Stimulated activated CD4-positive, alpha-beta T cell treated with anti-CD3 and anti-CD28 coated beads, Interleukin-15, amount 100 ng/mL, for 1 hour (primary cell): ENCODE measurements at places on chromosomes 1 and 21.

- DNase-seq: no peak
Observed at GRCh38 chr1:232591344-232591743, 38.6 kb downstream of the SIPA1L2 start.

DNA sequence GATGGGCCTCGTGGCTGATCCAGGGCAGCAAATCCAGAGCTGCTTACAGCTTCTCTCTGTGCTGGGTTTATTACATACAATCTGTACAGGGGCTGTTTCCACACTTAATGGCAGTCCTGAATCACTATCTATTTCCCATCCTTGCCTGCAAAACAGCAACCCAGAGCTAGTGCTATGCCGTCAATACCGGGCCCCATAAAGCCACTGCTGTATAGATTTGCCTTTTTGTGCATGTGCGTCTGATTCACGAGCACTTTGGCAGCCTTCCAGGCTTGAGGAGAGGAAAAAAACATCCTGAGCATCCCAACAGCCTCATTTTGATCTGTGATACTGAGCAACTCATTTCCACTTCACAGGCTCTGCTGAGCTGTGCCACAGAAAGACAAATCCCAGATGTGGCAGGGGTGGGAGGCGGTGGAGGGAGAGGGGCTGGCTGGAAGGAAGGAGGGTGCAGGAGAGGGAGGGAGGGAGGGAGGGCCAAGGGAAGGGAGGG lies 65.2 kb upstream of the TARBP1 start:
- DNase-seq: no peak

GRCh38 chr1:106747791-106748190 lies 308.7 kb upstream of the PRMT6 start:
- no peak for DNase-seq

DNA sequence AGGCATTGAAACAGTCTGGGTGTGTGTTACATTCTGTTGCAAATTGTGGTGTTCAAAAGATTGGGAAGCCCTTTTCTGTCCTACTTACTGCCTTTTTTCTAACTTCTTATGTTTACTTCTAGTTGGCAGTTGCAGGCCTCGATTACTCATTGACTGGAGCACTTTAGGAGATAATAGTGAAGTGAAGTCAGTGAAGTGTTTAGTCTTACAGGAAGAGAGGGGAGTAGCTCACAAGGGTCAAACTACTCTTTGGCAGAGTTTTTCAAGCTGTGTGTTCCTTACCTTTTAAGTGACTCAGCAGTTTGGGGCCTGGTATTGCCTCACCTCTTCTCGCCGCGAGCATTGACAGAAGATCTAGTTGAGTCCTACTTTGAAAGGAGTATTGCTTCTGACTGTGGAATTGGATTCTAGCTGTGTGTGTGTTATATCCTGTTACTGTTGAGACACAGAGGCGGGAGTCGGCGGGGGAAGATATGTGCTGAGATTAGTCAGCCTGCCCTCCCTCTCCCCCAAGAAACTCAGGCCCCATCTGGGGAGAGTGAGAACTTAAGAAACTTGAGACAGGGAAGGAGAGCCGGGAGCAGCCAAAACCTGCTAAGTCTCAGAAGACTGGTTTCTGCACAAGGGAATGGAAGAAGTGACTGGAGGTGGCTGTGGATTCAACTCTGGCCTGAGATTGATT lies 19.3 kb downstream of the AHCYL1 start:
- no peak for DNase-seq

GRCh38 chr1:20411196-20411980 lies 74.6 kb downstream of the CAMK2N1 start:
- no peak for DNase-seq

GRCh38 chr21:43829575-43830119 lies 35.4 kb upstream of the AGPAT3 start:
- DNase-seq: no peak

DNA sequence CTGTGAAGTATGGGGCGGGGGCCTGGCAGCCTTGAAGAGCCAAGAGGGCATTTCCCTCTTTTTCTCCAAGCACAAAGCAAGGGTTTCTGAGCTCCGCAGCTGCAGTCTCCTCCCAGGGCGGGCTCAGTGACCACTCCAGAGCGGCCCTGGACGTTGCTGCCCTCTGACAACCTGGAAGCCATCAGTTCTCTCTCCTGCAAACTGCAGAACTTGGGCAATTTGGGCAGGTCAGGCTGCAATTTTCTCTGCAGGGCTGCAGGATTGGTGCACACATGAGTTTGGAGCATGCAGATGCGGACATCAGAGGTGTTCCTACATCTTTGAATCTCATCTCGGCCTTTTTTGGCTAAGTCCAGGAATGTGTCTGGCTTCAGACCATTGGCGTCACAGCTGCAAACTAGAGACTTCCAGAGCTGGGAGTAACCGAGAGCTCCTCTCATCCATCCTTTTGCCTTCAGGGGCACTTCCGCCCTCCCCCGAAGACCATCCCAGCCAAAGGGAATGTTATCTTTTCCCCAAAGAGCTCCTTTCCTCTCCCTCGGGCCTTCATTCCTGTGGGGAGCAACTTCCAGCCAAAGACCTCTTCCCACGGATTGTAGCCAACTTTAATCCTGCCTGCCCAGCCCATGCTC lies 139.6 kb upstream of the WNT4 start:
- DNase-seq: no peak

- DNase-seq: no peak
Observed at GRCh38 chr1:55400508-55400907, 185.3 kb upstream of the USP24 start.

DNA sequence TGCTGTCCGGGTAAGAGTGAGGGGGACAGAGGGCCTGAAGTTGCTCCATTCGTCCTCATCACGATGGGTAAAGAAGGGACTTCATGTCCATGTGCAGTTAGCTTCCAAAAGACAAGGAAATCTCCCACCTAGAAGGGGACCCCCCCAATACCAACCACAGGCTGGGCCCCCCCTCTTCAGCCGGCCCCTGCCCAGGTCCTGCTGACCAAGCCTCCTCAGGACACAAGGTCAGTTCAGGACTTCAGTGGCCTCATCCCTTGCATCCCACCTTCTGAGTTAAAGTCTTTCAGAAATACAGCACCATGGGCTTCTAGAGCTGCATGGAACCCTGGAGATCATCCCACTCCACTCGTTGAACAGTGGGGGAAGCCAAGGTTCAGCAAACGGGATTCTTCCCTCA lies 115.4 kb upstream of the ERG start:
- no peak for DNase-seq

- no peak for DNase-seq
Observed at GRCh38 chr1:153506386-153506785, 29.4 kb downstream of the S100A6 start.

DNA sequence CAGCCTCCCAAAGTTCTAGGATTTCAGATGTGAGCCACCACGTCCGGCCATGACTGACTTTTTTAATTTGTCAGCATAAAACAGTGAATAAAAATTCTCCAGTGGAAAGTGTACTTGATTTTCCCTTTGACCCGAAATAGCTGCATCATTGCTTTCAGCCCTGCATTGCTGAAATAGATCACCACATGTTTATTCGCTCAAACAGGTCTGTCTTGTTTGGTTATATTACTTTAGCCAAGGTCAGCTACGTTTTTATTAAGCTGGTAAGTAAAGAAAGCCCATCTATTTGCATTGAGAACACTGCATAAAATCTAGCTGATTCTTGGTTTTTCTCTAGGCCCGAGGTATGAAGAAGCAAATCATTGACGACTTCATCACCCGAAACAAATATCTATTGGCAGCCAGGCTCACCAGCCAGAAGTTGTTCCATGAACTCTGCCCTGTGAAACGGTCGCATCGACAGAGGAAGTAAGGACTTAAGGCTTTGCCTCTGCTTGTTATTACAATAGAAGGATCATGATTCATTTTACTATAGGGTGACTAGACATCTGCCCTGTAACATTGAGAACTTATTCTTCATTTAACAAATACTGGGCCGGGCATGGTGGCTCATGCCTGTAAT lies 25.6 kb downstream of the AGMAT start:
- no peak for DNase-seq

GRCh38 chr1:119956306-119956705 lies 60.0 kb upstream of the ADAM30 start:
- DNase-seq: no peak

- DNase-seq: no peak
Observed at GRCh38 chr21:28683982-28684752, 308.5 kb downstream of the LTN1 start.

DNA sequence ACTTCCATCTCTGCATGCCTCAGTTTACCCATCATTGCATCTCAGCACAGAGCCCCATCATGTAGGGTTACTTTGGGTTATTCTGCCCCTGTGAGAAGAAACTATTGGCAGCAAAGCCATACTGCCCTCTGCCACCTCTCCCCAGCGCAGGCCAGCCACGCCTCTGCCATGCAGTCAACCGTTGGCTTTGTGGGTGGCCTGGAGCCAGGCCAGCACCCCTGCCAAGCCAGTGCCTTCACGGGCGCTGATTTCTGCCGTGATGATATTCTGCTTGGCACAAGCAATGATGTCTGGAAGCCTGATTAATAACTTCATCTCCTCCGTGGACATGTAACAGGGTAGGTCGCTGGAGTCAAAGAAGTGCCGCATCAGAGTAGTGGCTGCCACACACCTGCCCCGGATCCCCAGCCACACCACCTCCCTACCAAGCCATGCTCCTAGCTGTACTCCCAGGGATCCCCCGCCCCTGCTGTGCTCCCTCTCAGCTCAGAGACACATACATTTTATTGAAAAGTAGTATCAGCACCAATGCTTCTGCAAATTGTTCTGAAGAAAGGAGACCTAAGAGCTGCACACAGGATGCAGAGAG lies 15.0 kb upstream of the CEP85 start:
- DNase-seq: no peak

GRCh38 chr21:44370027-44370735 lies 16.8 kb downstream of the TRPM2 start:
- no peak for DNase-seq

GRCh38 chr1:52413410-52413989 lies 9.1 kb downstream of the PRPF38A start:
- no peak for DNase-seq

DNA sequence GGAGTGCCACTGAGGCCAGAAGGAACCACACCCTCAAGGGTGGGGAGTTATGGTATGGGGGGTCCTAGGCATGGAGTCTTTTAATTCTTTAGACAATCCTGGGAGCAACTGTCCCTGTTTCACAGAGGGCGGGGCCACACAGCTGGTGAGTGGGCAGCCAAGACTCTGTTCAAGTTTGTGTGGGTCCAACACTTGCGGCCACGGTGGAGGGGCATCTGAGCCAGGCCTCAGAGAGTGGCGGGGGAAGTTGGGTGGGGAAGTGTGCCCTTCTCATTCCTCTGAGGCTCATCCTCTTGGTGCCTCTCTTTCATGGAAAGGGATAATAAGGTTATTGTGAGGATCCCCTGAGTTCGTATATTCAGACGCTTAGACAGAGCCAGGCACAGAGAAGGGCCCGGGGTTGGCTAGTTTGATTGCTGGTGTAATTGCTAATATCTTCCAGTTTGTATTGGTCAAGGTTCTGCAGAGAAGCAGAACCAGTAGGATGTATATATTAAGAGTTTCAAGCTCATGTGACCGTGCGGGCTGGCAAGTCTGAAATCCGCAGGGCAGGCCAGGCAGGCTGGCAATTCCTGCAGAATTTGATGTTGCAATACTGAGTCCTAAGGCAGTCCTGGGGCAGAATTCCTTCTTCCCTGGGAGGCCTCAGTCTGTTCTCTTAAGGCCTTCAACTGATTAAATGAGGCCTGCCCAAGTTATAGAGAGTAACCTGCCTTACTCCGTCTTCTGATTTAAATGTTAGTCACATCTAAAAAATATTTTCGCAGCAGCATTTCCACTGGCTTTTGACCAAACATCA lies 15.9 kb downstream of the PCSK9 start:
- no peak for DNase-seq

DNA sequence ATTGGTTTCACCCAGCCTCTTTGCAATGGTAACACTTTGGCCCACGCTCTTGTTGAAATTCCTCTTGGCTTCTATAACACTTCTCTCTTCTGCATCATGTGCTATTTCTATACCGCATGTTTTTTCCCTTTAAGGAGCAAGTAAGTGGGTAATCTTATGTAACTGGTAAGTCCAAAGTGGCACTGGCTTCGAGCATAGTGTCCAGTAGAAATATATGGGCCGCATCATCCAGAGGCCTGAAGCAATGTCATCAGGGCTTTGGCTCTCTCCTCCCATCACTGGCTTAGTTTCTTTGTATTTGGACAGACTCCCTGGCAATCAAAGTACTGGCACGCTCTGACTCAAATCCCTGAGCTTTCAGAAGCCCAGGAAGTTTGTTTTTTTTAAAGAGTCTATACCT lies 17.5 kb downstream of the CHML start:
- DNase-seq: no peak

- DNase-seq: no peak
Observed at GRCh38 chr1:211648336-211648735, 27.1 kb downstream of the NEK2 start.

GRCh38 chr1:199287206-199287605 lies 648.4 kb downstream of the PTPRC start:
- no peak for DNase-seq

DNA sequence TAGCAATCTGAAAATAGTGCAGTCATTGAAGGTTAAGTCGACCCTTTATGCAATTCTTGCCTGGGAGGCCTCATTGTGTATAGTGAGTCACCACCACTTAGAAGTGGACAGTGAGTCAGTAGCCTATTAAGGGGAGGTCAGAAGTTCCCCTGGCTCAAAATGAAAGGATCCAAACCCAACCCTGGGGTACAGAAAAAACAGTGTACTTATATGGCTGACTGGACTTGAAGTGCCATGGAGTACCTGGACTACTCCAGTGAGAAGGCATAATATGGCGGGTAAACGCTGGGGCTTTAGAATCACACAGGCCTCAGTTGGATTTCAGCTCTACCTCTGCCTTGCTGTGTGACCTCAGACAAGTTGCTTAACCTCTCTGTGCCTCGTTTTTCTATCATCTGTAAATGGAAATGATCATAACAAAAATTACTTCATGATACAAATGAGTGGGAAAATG lies 2.2 kb upstream of the BCL9 start:
- DNase-seq: no peak

DNA sequence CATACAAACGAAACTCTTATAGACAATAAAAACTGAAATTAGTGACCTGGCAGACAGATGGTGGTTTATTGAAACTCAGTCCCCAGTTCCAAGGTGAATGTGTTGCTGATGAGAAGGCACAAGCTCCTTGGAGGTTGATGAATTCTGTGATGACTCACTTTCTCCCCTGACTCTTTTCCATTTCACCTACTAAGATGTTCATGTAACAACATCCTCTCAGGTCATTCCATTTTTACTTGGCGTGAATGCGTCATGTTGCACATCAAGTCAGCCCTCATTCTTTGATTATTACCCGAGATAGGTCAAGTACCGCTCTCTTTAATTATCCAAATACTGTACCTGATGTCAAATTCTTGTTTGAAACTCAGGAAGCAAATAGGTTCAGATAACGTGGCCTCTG lies 10.1 kb upstream of the IL10RB start:
- DNase-seq: no peak

DNA sequence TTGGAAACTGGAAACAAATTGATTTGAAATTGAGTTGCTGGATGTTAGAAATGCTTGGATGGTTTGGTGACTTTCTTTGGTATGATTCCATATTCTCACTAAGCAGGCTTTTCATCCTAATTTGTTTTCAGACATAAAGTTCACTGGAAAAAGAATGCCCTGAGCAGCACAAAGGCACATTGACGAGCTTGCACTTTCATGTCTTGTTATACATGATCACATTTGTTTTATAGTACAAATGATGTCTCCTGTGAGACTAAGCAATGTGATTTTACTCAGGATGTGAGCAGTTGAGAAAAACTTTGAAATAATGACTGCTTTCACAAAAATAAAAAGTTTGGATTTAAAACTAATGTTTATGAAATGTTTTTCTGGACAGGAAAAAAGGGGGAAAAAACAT lies 63.6 kb downstream of the KCNT2 start:
- no peak for DNase-seq
